ENCODE measurements at places on chromosomes 11 and 22.

- DNase-seq, result no peak
These were observed 185.3 kb downstream of the DYNC2H1 start for GRCh38 chr11:103294516-103294915.

- DNase-seq, result no peak
These were observed 47.5 kb downstream of the NCAPD3 start for GRCh38 chr11:134176284-134176683.

GRCh38 chr11:121300313-121300971 lies 7.9 kb downstream of the SC5D start:
- DNase-seq, result no peak

GRCh38 chr11:66665369-66665768 lies 12.3 kb downstream of the RBM4B start:
- no peak for DNase-seq

DNA sequence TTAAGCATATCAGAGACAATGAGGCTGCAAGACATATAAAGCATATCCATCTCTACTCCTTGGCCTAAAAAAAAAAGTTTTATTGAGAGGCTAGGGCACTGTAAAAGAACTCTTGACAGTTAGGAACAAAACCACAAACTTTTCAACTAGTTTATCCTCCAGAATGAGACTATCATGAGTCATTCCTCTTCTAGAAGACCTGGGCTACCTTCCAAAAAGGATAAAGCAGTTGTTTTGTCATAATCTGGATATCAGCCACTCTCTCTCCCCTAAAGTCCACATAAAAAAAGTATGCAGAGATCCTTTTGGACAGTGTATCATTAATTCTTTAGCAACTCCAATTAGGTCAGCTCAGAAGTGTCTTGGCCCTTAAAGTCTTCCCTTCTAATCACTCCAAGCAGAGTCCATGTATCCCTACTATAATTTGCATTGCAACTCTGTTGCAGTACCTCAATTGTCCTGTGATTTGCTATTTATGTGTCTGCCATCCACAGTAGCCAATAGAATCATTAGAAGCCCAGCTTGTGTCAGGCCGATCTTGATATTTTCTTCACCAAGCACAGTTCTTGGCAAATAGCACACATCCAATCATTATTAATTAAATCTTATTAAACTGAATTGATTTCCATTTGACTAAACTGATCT lies 10.4 kb downstream of the OR51T1 start:
- peak; percentile 78 for DNase-seq

DNA sequence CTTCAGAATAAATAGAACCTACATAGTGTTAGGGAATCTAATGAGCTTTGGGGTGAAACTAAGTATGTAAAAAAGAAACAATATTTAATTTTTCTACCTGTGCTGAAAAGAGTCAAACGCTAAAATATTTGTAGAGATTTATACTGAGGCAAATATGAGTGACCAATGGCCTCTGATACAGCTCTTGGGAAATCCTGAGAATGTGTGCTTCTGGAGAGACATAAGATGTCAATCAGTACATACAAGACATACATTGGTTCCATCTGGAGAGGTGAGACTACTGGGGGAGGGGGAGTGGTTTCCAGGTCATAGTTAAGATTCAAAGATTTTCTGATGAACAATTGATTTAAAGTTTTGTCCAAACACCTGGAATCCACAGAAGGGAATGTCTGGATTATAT lies 970 bp downstream of the ASRGL1 start:
- no peak for DNase-seq

DNA sequence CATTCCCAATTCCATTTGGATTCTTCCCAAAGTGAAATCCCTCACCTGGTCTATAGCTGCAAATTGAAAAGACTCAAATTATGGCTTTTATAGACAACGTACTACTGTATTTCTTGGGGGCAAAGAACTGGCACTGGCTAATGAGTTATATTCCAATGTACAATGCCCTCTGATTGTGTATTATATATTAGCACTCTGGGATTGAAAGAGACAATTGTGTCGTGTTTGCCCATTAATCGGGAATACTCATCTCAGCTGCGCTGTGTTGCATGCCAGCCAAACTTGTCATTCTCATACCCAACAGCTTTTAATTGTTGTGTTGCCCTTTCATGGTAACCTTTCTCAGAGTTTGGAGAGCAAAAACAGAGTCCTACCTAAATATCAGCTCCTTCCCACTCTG lies 55.0 kb upstream of the ZBTB44 start:
- no peak for DNase-seq

GRCh38 chr11:128289048-128289447 lies 298.3 kb downstream of the ETS1 start:
- DNase-seq, result no peak

DNA sequence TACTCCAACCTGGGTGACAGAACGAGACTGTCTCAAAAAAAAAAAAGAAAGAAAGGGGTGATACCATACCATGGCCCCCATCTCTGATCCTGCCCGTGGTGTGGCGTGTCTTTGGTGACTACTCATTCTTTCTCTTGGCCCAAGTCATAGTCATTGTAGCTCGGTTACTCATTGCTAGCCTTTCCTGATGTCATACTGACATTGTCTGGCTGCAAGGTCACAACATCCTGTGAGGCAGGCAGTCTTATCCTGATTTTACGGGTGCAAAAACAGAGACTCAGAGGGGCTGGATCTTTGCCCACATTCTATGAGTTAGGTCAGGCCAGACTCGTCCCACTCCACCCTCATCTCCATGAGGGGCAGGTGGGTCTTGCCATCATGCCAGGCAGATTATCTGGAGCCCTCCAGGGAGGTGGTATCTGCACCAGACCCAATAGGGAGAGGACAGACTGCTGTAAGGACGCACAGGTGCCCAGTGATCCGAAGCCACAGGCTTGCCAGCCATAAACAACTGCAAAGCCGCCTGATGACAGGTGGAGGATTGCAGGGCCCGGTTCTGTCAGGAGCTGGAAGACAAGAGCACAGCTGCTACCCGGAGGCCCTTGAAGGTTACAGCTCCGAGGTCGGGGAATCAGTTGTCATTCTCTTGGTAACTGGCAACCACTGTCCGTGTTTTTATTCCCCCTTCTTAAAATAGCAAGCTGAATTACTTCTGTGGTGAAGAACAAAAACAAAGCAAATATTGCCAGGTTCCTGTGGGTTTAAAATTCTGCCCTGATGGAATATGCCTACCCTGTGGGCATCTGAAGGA lies 13.8 kb downstream of the TOM1 start:
- peak; percentile 90 for DNase-seq

GRCh38 chr11:31127290-31127689 lies 242.2 kb downstream of the DCDC1 start:
- no peak for DNase-seq
